ENCODE measurements at places on chromosomes 16 and 17.
A peak's percentile ranks its signal among the peaks of the same experiment; 100 is the strongest.

GRCh38 chr17:75531721-75532072 lies 6.2 kb downstream of the LLGL2 start:
- DNase-seq = no peak

DNA sequence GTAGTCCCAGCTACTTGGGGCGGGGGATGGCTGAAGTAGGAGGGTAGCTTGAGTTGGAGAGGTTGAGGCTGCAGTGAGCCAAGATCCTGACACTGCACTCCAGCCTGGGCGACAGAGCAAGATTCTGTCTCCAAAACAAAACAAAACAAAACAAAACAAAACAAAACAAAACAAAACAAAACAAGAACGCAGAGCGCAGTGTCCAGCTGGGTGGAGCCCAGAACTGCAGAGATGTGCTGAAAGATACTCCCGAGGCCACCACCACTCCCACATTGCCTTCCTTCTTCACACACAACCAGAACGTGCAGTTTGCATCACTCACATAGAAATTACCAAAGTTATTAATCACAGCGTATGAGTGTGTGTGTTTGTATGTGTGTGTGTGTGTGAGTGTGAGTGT lies 222.9 kb upstream of the ASIC2 start:
- DNase-seq = no peak

DNA sequence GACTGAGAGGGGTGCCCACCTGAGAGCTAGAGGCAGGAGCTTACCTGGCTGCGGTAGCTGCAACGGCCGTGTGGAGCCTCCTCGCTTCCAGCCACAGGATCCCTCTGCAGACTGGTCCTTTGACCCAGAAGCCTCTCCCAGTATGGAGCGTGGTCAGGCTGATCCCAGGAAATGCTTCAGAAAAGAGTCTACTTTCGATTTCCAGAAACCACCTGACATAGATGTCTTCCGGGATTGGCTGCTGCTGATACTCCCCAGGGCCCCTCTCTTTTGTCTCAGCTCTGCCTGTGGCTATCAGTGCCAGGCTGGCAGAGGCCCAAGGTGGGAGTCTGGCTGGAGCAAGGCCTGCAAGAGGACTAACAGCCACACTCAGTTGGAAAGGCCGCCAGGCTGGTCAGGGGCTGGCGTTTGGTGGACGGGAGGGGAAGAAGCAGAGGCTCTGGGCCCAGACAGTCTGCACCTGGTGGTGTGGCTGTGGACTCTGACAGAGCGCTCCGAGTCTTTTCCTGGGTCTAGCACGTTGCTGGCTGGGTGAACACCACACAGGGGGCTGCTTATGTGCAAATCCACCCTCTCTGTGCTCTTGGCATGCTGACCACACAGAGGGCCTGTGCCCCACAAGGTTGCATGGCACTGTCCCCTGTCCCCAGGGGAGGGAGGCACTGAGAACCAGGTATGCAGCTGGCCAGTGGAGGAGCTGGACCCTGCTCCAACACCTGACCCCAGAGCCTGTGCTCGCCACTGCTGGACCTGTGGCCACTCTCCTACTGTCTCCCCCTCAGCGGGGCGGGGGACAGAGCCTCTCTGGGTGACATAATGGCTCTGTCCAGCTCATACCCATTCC lies at the start of gene LGALS3BP:
TSS of gene LGALS3BP (minus strand) at position 144 of the 844 bp plus-strand sequence. CDS start 2,732 bp downstream, outside the sequence.
- DNase-seq = peak; percentile 15

- no peak for DNase-seq
Observed at GRCh38 chr17:48375356-48375755, 54.7 kb downstream of the SKAP1 start.

GRCh38 chr17:44280392-44280937 lies 12.5 kb upstream of the SLC4A1 start:
- DNase-seq = no peak

DNA sequence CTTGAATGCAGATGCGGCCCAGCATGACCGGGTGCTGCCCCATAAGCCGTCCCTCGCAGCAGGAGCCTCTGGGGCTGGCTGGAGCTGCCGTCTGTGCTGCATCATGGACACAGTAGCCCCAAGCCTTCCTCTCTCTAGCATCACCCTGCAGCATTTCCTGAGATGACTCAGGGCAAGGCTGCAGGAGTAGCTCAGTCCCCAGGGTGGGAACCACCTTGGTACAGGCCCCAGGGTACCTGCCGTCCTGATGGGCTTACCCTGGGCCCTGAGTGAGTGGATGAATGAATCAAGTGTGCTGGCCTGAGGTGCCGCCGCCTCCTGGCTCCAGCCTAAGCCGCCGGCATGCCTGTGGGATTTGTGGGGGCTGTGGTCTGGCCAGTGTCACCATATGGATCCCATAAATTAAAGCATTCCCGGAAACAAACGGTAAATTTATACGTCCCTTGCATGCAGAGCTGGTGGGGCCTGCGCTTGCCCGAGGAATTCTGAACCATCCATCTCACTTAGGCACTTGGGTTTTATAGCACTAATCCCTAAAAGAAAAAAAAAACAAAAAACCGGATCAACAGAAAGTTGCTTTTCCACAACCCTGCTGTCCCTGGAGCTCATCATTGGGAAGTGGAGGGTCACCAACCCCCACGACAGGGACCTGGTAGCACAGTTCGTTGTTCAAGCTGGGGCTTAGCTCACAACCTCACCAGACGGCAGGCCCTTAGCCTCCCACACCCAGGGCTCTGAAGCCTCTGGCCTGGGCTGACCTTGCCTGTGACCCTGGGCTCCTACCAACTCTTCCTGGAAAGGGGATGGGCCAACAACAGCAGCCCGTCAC lies 242.6 kb upstream of the CIBAR2 start:
- DNase-seq = no peak

GRCh38 chr17:8105957-8106398 lies 12.3 kb downstream of the ALOXE3 start:
- no peak for DNase-seq

GRCh38 chr16:64679976-64680690 lies 441.7 kb downstream of the CDH11 start:
- no peak for DNase-seq

- DNase-seq = no peak
Observed at GRCh38 chr17:37697381-37697780, 47.5 kb downstream of the HNF1B start.

GRCh38 chr17:21679256-21680146 lies 12.8 kb upstream of the KCNJ18 start:
- no peak for DNase-seq

DNA sequence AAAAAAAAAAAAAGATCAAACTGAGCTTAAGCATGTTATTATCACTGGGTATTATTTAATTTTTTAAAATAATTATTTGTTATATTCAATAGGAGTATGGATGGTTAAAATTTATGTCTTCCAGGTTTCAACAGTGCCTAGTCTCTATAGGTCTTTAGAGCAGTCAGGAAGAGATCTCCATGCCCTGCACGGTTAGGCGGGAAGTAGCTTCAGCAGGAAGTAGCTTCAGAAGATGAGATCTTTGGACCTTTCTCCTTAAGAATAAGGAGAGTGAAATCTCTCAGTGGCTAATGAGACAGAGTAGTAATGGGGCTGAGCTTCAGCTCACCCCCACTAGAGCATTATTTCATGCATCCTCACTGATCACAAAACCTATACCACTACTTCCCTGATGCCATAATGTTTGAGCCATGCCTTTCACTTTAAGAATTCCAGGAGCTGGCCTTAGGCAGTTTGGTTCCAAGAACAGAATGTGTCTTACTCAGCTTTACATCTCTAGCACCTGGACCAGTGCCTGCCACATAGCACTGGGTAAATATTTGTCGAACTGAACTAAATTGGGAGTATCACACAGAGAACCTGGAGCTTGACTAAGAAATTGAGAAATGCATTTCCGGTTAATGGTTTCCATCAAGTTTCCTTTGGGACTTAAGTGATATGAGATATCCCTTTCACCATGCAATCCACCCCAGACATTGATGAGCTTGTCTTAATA lies 43.5 kb downstream of the SCPEP1 start:
- DNase-seq = no peak

GRCh38 chr16:87276091-87276701 lies 41.0 kb downstream of the C16orf95 start:
- no peak for DNase-seq

- DNase-seq = no peak
Observed at GRCh38 chr16:63596716-63597115, 1525.1 kb downstream of the CDH11 start.

DNA sequence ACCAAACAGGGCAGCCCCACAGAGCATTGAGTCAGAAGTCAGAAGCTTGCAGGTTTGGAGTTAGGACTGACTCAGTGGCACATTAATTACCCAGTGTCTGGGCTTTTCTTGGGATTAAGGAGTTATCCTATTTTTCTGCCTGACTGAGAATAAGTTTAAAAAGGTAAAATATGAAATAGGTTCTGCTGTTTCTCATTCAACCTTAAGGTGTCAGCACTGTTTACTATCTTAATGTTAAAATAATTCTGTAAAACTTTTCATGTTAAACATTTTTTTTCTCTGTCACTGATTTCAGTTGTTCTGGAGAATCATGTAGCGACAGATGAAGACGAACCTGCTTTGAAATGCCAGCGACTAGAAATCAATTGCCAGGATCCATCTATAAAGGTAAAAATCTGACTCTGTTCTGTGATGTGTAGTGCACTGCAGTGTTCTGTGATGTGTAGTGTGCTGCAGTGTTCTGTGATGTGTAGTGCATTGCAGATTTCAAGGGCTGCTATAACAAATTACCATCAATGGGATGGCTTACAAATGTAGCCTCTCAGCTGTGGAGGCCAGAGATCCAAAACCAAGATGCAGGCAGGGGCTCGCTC lies 128.0 kb downstream of the LAT start:
- no peak for DNase-seq

DNA sequence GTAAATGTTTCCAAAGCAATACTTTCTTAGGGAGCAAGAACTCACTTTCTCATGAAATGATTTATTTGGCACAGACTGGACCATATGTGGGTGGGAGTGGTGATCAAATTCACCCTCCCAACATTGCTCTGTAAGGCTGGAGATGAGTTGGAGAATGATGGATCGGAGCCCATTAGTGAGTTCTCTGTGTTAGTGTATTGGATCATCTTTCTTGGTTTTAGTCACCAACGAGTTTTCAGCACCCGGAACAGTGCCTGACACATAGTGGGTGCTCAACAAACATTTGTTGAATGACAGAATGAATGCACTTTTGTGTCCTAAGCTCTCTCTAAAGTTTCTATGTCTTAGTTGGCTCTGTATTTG lies 104.5 kb upstream of the FAM20A start:
- DNase-seq = no peak

DNA sequence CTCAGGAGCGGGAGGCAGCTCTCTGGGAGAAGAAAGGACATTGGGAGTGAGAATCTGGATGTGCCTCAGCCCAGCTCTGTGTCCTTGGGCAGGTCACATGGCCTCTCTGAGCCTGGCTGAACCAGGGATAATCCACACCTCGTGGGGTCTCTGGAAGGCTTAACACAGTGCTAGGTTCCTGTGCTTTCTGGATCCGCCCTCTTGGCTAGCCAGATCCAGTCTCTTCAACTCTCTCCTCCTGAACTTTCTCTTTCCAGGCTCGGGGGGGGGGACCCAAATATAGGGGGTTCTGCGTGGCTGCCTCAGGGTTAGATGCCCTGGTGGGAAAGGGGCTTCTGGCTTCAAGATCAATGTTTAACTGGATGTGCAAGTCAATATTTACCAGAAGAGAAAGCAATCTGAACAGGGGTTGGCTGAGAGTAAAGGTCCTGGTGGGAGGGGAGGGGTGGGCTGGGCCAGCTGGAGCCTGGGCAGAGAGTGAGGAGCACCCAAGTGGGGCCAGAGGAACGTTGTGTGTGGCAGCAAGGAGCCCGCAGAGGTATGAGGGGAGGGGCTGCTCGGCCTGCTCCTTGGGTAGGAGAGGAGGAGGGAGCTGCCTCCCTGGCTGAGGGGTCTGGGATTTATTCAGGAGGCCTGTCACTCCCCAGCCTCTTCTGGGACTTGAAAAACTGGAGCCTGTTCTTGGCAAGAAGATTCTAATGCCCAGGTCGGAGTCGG lies at the start of gene SERPINF2:
TSS of gene SERPINF2 (plus strand) at position 501 of the 717 bp plus-strand sequence. CDS start 2,125 bp downstream, outside the sequence.
- DNase-seq = no peak

DNA sequence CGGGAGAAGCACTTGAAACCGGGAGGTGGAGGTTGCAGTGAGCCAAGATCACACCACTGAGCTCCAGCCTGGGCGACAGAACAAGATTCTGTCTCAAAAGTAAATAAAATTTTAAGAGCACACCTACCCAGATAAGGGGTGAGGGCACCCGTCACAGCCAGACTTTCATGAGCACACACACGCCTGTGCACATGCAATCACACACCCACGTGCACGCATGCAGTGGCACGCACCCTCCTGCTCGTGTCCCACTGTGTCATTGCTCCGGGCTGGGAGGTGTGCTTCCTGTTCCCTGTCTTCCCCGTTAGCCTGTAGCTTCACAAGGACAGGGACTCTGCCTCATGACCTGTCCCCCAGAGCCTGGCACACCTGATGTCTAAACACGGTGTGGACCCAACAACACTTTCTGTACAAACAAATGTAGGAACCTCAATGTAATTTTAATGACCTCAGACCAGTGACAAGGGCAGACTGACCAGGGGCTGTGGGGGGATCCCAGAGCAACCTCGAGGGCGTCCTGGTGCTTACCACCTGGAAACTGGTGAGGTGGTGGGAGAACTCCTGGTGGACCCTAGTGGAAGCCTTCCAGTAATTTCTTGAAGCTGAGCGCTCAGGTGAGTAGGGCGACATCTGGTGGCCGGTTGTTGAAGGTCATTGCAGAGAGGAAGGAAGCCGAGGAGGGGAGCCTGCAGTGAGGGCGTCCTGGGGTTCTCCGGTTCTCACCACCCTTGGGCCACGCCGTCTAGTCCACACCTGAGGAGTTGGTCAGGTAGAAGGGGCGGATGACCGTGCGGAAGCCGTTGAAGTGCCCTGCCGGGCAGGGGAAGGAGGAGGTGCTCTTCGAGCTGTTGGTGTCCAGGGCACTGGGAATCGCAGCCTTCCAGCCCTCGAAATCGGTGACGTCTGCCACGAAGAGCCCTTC lies 8.6 kb downstream of the LGALS3BP start:
- DNase-seq = peak; percentile 76

DNA sequence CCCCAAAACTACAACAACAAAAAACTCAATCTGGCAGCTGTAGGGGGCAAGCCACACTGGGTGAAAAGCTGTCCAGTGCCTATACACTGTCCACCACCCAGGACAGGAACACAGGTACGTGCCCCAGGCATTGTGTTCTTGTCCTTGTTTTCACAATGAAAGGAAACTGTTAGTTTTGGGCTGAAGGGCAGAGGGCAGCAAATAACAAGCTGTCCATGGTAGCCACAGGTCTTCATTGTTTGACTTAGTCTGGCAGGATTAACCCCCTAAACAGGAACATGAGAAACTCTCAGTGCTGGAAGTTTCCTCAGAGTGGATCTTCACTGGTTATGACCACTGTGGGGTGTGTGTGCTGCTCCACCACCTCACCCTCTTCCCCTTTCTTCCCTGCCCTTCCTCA lies 224.6 kb upstream of the N4BP1 start:
- DNase-seq = no peak

GRCh38 chr17:43967251-43967875 lies 13.6 kb upstream of the PYY start:
- DNase-seq = no peak

DNA sequence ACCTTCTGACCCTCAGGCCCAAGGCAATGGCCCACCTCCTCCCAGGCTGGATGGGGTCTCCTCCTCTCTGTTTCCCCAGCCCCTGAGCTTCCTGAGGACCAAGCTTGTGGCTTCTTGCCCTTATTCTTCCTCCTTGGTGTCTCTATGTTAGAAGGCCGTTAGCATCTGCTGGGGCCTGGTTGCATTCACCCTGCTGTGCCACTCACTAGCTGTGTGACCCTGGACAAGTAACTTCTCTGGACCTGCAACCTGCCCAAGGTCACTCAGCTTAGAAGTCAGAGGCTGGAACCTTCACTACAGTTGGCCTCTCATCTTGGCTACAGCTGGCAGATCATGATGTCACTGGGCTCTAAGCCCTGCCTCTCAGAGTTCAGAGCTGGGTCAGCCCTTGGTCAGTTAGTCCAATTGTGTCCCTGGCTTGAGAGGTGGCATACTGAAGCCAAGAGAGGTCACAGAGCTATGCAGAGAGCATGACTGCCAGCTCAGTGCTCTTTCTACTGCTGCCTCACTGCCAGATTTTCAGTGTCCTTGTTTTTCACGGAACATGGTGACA lies 3.0 kb downstream of the MT2A start:
- no peak for DNase-seq
